ENCODE measurements at places on chromosomes 16 and 17.

GRCh38 chr17:40378966-40379365, 14.4 kb upstream of the GJD3 start:
- DNase-seq, result no peak

DNA sequence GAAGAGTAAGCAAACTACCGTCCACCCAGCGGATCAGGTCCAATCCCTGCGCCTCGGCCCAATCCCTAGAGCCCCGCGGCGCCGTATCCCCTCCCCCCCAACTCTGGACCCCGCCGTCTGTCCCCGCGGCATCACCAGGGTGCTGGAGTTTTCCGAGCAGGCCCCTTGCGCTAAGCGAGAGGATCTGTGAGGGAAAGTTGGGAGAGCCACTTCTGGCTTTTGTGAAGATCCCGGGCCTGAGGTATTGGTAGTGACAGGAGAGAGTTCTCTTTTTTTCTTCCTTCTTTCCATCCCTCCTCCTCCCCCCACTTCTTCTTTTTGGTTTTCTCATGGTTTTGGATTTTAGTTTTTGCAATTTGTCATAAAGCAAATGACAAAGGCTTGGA, 3.5 kb upstream of the DLX4 start:
- DNase-seq, result no peak

DNA sequence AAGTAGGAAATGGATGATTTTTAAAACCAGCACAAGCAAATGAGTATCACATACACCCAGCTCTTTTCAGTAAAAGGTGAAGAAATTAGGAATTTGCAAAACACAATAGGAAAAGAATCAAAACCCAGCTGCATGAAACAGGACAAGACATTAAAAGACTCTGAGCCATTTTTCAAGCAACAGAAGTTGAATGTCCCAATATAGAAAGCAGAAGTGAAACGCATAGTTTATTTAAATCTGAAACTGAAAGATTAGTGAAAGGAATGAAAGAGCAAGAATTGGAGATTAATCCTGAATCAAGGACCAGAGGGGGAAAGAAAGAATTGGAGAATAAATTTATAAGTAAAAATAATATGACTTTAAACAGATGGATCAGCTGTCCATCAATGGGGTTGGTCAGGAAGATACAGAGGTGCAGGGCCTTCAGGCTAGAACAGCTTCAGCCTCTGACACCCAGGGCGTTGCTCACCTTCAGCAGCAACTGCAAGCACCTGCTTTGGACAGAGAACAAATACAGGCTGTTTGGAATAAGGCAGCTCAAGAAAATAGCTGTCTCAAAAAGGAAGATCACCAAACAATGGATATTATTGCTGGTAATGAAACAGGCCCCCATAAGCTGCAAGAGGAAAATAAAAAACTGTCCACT, 3.9 kb upstream of the ARHGAP17 start:
- DNase-seq, result no peak

- DNase-seq, result peak; percentile 56
These were observed 178.6 kb upstream of the TNRC6C start for GRCh38 chr17:77779711-77780539.

DNA sequence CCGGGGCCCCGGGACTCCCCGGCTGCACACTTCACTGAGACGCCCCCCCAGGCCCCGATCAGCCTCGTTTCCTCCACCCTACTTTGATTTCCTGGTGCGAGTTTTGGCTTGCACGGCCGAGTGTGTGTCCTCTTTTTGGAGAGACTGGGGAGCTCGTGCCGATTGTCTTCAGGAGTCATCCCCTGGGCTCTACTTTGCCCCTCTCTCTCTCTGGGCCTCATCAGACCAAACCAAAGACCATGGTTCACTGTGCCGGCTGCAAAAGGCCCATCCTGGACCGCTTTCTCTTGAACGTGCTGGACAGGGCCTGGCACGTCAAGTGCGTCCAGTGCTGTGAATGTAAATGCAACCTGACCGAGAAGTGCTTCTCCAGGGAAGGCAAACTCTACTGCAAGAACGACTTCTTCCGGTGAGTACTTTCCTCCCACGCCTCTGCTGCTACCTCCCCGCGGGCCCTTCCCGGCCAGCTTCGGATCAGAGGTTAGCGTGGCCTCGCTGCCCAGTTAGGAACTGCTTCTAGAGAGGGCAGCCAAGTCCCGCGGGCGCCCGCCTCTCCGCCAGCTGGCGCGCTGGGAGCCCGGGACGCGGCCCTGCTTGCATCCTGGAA, 787 bp downstream of the LHX1 start:
- DNase-seq, result no peak

GRCh38 chr16:26993511-26993910, 73.2 kb upstream of the C16orf82 start:
- DNase-seq, result no peak

GRCh38 chr17:79672496-79672895, 58.2 kb upstream of the ENPP7 start:
- DNase-seq, result no peak

GRCh38 chr17:79866791-79867518, 27.7 kb upstream of the CBX4 start:
- DNase-seq, result no peak

GRCh38 chr17:21202512-21202911, 11.4 kb downstream of the TMEM11 start:
- DNase-seq, result no peak

- DNase-seq, result no peak
These were observed 1.1 kb upstream of the YBX2 start for GRCh38 chr17:7295230-7296180.

DNA sequence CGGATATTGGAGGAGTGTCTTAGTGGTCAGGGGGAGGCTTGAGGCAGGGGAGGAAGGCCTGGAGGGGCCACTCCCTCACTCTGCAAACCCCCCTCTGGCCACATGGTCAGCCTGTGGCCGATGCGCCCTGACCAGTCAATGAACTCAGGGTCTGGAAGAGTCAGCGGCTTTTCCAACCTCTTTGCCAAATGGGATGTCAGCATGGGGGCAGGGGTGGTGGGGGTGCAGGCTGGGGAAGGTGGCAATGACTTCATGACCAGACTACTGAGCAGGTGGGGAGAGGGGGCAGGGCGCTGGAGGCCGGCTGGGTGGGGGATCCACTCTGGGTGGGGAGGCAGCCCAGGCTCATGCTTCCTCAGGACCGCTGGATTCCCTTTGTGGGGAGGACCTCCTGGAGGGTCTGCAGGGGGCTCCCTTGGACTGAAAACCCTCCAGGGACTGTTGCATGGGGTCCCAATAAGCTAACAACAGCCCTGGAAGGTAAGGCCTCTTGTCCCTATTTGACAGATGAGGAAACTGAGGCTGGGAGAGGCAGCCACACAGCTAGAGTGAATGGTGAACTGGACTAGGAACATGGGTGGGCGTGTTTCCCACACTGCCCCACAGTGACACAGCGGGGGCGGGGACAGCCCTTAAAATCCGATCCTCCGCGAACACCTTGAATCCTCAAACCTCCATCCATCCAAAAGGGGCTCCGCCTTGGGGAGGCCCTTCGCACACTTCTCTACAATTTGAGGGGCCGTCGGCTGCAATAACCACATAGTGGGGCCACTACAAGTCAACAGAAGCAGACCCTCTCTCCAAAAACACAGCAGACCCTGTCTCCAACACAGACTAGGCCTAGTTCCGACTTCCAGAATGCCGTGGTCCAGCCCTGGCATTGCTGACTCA, 81.0 kb upstream of the TOB1 start:
- DNase-seq, result peak; percentile 23

DNA sequence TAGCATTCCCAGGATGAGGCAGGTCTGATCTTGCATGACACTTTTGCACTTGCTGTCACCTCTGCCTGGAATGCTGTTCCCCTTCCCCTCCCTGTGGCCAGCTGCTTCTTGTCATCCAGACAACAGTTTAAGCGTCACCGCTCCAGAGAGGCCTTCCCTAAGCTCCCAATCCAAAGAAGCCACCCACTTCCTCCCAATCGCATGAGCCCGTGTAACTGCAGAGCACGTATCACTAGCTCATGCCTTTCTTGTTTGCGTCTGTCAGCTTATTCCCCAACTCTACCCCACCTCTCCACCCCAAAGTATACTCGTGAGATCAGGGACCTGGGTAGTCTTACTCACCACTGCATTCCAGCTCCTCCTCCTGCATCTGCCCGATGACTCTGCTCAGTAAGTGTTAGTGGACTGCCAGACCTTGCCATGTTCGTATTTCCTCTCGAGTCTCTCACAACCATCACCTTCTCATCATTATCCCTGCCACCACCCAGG, 92.8 kb downstream of the GAS7 start:
- DNase-seq, result no peak

DNA sequence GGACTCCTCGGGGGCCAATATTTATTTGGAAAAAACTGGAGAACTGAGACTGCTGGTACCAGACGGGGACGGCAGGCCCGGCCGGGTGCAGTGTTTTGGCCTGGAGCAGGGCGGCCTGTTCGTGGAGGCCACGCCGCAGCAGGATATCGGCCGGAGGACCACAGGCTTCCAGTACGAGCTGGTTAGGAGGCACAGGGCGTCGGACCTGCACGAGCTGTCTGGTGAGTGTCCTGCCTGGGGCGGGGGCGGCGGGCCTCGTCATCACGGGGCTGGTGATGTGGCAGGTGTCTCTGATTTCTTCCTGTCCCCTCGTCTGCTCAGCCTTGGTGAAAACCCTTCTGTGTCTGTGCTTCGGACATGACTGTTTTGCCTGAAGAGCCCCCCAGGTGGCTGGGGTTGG, 5.7 kb downstream of the METRNL start:
- DNase-seq, result no peak

- peak; percentile 75 for DNase-seq
These were observed 229.8 kb downstream of the KATNIP start for GRCh38 chr16:27779641-27780164.

GRCh38 chr17:15384142-15384787, 42.9 kb upstream of the TEKT3 start:
- DNase-seq, result peak; percentile 63
